Cardiac fibroblast (primary cell): ENCODE measurements at places on chromosomes 12 and 14.

DNA sequence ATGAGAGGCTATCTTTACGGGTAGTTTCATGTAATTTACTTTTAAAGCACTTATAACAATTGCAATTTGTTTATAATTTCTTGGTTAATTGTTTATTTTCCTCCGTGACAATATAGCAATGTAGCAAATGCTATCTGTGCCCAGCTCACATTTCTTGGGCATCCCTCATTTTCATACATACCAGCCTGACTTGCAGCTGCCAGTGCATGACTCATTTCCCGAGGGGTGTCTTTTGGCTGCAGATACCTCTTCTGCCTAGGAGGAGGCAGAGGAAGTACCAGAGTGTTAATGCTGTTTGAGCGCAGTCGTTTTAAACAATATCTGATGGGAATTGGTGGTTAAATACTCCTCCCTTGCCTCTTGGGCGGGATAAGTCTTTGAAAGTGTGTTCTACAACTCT lies 104.2 kb upstream of the ABCD2 start:
- peak; percentile 72 for DNase-seq

DNA sequence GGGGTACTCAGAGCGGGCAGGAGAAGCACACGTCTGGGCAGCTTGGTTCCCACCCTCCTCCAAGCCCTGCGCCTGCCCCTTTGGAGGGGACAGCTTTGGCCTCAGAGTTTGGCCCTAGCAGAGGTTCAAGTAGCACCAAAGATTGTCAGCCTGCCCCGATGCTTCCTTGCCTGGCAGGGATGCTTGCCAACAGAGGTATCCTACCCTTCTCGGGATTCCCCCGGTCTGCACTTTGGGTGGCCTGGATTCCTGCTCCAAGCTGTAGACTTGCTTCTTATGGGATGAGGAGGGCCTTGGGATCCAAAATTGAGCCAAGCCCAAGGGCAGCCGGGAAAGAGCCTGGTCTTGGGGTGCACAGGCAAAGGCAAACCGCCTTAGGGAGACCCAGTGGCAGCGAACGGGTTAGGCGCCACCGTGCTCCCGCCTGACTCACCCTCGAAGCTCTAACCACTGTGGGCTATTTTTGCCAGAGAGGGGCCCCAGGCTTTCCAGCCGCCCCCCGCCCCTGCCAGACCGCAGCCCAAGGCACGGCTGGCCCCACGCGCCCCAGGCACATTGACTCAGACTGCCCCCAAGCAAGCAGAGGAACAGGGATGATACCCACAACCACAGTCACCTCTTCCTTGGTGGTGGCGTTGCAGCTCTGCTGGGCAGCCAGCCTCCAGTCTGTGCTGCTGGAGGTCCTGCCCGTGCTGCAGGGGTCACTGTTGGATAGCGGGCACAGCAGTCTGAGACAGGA lies 847 bp upstream of the WNT10B start:
- no peak for DNase-seq

DNA sequence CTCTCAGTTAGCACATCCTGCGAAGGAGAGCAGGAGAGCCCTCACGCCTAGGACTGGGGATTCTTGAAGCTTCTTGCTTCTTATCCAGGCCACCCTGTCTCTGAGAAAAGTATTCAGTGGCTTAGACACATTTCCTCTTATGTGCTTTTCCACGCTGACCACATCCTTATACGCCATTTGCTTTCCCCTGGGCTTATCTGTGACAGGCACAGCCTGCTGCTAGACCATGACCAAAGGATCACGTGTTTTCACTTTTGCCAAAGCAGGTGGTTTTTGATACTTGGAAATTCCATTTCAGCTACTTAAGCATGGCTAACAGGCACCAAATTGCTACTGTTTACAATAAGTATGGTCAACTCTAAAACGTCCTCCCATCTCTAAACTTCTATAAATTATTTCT lies 587.4 kb downstream of the AACS start:
- no peak for DNase-seq

DNA sequence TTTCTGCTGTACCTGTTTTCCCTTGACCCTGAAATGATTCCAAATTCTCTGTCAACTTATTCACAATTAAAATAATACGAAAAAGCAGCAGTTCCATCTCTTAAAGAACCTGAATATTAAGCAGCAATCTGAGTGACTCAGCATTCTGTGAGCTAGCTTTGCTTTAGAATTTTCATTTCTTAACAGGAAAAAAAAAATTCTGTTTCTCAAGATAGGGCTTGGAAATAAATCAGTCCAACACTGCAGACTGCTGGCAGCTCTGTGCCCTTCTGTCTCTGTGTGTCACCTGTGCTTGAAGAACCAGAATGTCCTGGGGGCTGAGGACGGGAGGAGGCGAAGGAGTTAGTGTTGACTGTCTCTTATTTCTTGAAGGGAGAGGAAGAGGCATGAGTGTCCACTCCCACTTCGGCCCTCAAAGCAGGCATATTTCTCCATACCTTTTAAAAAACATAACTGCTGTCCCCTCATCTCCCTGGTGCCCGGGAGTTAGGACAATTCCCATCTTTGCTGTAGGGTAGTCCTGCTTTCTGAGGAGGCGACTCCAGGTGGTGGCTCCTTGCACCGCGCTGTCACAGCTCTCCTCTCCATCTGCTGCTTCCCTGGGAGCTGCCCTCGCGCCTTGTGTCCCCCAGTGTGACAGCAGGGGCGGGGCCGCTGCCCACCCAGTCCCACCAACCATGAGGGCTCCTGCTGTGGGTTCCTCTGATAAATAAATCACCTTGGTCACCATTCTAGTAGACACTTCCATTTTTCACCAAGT lies 203.1 kb downstream of the CALM1 start:
- peak; percentile 59 for DNase-seq

DNA sequence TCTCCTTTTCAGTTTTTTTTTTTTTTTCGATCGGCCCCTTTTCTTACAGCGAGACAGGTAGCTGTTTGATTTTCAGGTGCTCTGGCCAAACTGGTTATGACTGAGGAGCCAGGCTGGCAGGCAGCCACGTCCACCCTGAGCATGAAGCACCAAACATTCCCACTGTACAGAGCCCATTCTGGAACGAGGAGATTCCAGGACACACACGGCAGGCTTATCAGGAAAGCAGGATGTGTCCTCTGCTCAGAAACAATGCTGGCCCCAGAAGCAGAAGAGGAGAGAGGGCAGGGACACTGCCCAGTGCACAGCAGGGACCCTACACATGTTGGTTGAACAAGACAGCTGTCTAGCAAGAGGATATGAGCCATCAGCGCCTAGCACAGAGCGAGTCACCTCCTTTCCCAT lies 3.7 kb upstream of the KRT2 start:
- no peak for DNase-seq

- DNase-seq = no peak
Measured at GRCh38 chr12:71157601-71158233, at the start of gene TSPAN8. TSPAN8 (minus strand) TSS chr12:71157999; CDS start chr12:71157678, 321 bp downstream.

GRCh38 chr14:74495356-74495755 lies 1.8 kb downstream of the ISCA2 start:
- DNase-seq = peak; percentile 21

DNA sequence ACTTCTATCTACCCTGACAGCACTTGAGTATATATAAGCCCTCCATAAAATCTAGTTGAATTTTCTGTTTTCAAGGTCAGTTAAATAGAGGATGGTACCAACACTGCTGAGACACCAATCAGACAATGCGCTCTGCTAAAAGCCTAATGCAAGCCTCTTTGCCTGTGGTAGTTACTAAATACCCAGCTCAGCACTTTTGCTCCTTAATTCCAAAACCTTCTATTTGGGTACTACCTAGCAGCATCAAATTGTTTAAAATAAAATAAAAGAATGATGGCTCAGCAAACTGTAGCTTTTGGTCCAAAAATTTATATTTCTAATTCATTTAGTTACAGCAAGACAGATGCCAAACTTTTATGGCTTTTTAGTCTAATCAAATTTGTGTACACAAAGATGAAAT lies 107.9 kb downstream of the IPO8 start:
- no peak for DNase-seq

DNA sequence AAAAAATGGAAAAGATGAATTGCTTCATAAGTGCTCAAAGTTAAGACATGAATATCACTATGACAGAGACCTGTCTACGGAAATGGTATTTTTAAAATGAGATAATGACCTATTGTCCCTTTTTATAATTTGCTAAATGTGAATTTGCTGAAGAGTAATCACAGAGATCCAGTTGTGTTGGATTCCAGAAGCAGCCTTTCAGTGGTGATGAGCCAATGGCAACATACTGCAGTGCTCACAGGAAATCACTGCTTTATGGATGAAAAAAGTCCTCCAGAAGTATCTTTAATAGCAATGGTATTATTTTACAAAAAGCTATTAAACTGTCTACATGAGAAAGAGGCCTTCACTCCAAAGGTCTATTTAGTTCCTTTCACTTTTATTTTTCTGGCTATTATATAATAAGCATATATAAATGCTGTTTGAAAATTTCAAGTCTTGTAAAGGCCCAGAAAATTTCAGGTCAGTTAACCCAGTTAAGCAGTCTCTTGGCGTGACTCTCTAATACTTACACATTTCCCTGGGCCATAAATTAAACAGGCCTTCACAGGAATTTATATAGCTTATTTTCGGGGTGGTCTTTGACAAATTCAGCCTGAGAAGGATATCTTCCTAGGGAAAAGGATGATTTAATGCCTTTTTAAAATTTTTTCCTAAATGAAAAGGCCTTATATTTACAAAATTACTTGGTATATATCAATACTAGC lies 55.4 kb downstream of the KCNJ8 start:
- peak; percentile 16 for DNase-seq

- DNase-seq = no peak
Measured at GRCh38 chr12:15931590-15932053, 20.5 kb downstream of the DERA start.

GRCh38 chr12:49515266-49515665 lies 23.6 kb upstream of the KCNH3 start:
- DNase-seq = peak; percentile 73

- peak; percentile 41 for DNase-seq
Measured at GRCh38 chr12:121297435-121297991, 1.0 kb upstream of the CAMKK2 start.

DNA sequence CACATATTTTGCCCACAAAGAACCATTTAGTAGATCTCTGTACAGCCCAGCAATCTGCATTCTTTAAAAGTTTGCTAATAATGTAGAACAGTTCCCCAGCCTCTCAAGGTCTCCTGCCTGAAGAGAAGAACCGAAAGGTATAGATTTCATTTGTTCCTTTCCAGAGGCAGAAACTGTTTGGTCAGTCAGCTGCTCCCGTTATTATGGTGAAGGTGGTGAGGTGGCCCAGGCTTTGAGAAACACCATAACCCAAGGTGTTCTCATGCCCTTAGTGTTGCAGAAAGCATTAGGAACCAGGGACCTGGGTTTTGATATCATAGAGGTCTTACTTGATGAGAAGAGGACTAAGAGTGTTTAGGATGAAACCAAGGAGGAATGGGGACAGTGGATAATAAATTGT lies 65.3 kb downstream of the SUSD6 start:
- no peak for DNase-seq

DNA sequence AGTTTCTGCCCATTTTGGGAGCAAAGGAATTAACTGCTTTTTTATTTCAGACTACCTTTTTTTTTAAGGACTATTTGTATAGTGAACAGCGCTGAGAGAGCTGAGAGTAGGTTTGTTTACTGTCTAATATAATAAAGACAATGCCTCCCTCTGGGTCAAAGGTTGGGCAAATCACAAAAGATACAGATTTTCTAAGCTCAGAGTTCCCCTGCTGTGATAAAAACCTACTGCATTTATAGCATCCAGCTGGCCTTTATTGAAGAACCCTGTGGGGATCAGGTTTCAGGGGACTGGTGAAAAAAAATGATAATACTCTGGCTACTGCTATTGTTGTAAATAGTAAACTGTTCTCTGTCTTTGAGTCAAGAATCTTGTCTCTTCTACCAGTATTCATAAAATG lies 28.7 kb downstream of the CCDC59 start:
- DNase-seq = no peak

DNA sequence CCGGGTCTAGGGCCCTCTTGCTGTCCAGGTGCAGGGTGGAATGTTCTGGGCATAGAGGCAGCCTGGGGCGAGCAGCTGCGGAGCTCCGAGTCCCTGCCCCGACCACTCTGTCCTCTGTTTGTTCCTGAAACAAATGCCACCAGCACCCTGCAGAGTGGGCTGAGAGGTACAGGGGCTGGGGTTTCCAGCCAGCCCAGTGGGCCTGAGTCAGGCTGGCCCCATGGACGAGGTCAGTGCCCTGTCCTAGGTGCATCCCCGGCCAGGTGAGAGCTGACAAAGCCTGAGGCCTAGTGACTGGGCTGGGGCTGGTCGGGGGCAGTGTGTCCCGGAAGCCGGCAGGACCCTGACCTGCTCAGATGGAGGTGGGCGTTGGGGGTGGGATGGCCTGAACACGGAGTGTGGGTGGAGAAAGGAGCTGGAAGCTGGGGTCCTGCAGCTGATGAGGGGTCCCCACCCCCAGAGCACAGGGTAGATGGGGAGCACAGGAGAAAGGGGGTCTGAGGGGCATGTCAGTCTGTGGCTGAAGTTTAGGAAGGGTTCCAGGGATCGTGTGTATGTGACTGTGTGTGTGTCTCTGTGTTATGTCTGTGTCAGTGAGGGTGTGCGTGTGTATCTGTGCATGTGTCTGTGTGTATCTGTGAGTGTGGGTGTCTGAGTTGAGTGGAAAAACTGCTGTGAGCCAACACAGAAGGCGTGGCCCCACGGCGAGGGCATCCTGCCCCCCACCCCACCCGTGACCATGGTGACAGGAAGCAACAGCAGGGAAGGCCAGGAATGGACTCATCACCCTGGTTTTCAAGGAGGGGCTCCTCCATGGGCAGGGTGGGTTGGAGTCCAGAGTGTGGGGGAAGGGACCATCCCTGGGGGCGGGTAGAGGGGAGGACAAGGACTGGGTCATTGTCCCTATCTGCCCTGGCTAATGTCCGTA lies 2.4 kb upstream of the CRIP1 start:
- DNase-seq = peak; percentile 36

- no peak for DNase-seq
Measured at GRCh38 chr12:70757830-70758493, 120.7 kb upstream of the PTPRB start.

DNA sequence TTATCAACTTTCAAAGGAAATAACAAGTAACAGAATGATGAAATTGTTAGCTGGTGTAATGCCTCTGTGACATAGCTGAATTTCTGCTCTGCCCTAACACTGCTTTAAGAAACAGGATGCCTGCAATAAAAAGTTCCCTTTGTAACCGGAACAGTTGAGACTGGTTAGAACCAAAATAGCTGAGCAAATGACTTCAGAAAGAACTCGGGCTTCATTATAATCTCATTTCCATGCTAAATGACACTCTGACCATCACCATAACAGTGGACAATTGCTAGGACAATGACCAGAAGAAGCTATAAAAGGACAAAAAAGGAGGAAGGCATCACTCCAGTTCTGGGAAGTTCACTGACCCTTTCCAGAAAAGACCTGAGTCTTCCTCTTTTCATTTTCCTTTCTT lies 23.5 kb upstream of the PYGL start:
- no peak for DNase-seq

DNA sequence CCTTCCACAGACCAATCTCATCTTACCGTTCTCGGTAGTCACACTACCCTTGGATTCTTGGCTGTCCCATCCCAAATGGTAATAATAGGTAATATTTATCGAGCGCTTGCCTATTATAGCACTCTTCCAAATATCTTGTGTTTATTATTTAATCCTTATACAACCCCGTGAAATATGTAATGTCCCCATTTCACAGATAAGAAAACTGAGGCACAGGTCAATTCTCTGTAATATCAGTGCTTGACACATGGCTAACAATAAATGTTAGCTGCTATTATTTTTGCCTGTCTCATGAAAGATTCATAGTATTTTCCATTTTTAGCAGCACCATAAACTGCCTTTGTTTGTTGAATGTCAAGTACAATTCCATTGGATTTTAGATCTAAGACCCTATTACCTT lies 4.5 kb downstream of the TMX1 start:
- DNase-seq = no peak
